ENCODE measurements at places on chromosomes 5 and 9.

DNA sequence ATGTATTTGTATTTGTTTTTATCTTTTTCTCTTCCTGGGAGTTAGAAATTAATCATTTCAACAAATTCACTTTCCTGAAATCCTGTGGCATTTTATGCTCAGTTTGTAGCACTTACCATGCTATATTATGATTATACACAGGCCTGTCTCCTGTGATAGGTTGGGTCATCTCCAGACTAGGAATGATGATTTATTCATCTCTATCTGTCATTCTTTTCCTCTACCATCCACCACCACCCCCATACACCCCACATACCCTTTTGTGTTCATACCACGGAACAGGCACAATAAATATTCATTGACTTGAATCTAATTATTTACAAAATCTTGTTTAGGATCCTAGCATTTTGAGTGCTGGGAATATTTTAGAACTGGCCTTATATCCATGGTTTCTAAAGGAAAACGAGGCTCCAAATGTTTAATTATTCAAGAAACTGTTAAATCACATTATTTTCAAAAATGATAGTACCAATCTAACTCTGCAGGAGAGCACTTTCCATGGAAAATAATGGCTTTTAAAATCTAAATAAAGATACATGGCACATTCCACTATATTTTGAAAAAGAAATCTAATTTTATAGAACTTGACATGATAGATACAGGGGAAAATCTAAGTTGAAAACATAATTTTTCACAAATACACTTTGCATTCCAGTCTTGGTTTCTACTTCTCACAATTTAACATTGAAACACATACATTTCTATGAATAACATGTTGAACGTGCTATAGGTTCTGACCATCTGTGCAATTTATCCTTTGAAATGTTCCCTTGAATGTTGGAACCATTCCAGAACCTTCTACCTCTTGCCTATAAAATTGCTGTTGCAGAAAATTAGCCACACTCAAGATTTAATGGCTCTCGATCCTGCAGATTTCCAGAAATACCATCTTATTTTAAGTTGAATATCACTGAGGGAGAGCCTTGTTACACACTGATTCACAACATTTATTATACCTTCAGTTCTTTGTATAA lies 89.3 kb downstream of the STARD4 start:
- DNase-seq, result no peak

DNA sequence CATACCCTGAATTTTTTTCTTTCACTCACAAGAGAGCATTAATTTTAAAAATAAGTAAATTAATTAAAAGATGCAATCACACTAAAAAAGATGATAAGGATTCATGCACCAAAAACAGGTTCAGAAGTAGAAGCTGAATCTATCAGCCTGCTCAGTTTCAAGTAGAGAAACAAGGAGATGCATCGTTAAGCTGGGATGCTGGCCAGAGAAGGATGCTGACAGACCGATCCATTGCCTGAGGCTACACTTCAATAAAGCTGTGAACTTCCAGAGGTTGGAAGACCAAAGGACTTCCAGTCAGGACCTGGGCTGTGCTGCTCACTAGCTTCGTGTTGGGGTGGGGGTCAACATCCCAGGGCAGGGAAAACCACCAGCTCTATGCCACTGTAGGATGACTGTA lies 457.7 kb downstream of the EFNA5 start:
- no peak for DNase-seq

DNA sequence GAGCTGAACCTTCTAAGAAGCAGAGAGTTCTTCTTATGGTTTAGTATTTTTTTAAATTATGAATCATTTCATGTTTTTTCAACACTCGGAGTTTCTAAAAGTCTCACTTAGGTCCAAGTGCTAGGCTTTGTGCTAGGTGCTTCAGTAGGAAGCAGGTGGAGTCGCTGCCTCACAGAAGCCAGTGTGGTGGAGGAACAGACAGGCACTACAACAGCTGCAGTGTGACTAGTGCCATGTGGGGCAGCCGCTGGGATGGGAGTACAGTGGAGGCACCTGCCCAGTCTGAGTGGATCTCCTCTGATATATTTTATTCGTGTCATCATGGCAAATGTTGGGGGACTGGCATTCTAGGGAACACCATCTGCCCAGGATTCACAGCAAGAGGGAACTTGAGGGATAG lies 15.3 kb downstream of the PCDHGC5 start:
- DNase-seq, result no peak

DNA sequence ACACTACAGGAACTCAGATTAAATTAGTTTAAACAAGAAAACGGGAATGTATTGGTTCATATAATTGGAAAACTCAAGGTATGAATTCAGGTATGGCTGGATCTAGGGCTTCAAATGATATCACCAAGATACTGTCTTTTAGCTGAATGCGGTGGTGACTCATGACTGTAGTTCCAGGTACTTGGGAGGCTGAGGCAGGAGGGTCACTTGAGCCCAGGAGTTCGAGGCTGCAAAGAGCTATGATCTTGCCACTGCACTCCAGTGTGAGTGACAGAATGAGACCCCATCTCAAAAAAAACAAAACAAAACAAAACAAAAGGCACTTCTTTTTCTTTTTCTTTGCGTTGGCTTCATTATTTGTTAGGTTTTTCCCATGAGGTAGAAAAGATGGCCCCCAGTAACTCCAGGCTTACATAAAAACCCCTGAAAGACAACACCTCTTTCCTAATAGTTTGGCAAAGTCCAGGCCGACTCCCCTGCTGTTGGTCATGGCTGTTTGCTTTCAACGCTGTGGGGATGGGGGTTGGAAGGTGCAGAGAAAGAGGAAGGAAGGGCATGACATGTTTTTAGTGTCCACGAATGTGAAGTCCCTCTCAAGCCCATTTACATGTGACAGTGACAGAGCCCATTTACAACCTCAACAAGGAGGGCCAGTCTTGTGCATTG lies 39.8 kb upstream of the CRB2 start:
- peak; percentile 57 for DNase-seq

DNA sequence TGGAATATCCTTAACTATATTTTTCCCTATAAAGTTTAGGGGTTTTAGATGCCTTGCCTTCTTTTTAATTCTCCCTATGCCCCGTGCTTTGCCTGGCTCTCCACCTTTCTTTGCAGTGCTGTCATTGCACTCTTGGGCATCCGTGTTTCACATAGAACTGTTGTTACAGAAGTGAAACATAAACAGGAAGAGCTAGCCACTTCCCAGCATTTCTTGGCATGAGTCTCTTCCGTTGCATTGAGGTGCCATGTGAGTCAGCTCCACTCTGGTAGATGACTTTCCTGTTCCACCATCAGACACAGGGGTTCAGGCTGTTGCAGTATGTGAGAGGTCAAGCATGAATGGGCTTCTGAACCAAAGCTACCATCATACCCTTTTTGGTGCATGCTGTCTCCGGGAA lies 73.4 kb downstream of the ANGPTL2 start:
- DNase-seq, result peak; percentile 88

- DNase-seq, result peak; percentile 72
These were observed at the start of gene TMEFF1 for GRCh38 chr9:100472788-100473275. Gene TMEFF1 (plus strand): TSS chr9:100473149. CDS start chr9:100473545, 396 bp downstream.

GRCh38 chr9:108933231-108933717 lies 650 bp downstream of the ELP1 start:
- DNase-seq, result peak; percentile 29

DNA sequence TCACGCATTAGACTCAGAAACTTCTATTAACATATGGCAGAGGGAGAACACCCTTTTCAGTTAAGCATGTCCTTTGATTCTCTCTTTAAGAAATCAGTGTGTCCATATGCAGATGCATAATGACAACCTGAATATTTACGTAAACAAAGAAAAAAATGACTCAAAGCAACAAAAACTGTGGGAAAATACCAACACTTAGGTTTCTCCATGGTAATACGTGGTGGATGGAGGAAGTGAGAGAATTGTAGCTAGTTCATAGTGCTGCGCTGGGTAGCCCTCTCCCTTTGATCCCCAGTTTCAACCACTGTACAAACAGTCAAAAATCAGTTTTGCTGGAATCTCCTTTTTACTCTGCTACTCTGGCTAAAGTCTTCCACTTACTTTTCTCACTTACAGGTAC lies 2.0 kb upstream of the MAP3K1 start:
- no peak for DNase-seq

GRCh38 chr5:32223972-32224609 lies 50.0 kb upstream of the GOLPH3 start:
- no peak for DNase-seq

- peak; percentile 26 for DNase-seq
These were observed 112.8 kb downstream of the C9orf152 start for GRCh38 chr9:110095161-110095595.

DNA sequence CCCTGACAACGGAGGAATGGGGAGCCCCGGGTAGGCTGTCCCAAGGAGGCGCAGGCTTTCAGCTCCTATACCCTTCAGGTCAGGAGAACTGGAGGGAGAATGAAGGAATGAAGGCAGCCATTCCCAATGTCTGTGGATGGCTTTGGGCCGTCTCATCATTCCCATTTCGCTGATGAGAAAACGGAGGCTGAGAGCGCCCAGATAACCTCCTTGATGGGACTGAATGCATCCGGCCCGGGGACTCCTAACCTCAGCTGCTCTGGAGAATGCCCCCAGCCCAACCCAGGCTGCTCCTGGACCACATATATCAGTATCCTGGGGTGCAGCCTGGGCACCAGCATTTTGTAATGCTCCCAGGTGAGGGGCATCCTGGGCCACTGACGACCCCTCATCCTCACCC lies 52.6 kb upstream of the RNU6ATAC start:
- DNase-seq, result no peak

DNA sequence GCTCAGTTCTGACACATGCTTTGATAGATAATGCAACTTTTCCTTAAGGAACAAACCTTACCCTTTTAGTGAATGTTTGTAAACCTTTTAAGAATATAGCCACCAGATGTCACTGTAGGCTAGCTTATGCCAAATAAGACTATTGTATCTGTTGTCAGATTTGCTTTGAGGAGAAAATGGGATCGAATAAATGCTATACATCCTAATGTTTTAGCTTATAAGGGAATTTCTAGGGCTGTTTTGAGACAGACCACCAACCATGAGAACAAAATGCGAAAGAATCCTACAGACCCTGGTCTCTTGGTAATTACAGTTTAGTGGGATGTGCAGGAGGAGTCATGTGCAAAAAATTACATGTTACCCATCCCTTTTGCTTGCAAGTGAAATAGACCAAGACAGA lies 127.6 kb upstream of the NMUR2 start:
- DNase-seq, result peak; percentile 88

GRCh38 chr5:123874600-123875201 lies 362.7 kb downstream of the CSNK1G3 start:
- DNase-seq, result peak; percentile 99

- DNase-seq, result no peak
These were observed 18.9 kb downstream of the CAMK2A start for GRCh38 chr5:150270541-150271295.

DNA sequence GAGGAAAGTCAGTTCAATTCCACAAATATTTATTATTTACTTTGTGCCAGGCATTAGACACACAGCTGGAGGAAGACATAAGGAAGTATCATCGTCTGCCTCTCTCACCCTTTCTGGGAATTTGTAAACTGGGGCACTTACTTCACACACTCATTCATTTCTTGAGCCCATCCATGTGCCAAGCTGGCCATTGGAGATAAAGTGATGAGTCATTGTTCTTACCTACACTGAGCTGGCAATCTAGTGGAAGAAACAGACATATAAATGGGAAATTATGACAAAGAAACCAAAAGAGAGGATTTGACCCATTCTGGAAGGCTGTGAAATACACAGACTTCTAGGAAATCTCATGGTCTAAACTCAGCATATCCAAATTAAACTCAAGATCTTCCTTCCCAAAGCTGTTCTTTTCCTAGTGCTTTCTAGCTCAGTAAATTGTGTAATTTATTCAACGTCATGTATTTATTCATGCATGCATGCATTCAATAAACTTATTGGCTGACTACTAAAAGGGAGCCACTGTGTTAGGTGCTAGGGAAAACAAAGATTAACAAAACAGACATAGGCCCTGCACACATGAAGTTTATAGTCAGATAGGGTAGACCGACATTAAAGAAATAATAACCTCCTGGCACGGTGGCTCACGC lies 65.3 kb downstream of the SH3RF2 start:
- DNase-seq, result no peak

DNA sequence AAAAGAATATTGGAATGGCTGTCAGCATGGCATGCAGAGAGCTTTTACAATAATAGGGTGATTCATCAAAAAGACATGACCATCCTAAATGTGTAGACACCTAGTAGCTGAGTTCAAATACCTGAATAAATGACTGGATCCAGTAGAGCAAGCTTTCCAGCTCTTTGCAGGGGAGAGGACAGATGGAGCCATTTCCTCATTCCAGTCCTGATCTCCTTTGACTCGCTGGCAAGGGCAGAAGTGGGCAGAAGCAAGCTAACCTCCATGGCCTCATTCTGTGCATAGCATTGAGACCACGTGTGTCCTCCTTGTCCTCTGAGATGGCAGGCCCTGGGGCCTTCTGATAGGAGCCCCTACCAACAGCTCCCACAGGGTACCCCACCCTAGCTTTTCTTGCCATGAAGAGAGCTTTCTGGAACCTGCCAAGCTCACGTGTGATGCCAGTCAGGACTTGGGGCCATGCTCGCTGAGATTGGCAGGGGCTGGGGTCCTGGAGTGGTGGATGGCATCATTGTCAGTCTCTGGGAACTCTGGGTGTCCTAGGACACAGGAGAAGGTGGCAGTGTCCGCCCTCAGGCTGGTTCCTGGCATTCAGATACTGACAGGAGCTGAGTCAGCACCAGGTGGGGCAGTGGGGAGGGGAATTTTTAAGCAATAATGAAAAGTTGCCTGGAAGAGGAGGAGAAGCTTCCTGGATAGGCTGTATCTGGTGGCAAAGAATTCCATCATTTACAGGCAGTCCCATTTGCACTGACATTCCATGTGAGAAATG lies 33.6 kb downstream of the WWC1 start:
- DNase-seq, result no peak

DNA sequence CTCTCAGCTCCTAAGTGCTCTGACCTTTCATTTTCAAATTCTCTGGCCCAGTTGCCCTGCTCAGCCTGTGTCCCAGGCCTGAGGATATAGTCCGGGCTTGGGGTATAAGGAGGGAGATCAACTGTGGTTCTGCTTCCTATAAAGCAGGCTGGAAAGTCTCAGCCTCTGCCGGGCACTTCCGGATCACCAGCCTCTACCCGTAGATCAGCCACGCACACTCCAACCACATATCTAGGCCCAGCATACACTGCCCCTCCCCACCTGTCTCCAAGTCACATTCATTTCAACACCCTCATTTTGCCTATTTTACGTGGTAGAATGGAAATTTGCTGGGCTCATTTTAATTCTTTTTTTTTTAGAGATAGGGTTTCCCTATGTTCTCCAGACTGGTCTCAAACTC lies 3.1 kb downstream of the ZER1 start:
- no peak for DNase-seq

- no peak for DNase-seq
These were observed 157.7 kb downstream of the FBN2 start for GRCh38 chr5:128380337-128380736.

DNA sequence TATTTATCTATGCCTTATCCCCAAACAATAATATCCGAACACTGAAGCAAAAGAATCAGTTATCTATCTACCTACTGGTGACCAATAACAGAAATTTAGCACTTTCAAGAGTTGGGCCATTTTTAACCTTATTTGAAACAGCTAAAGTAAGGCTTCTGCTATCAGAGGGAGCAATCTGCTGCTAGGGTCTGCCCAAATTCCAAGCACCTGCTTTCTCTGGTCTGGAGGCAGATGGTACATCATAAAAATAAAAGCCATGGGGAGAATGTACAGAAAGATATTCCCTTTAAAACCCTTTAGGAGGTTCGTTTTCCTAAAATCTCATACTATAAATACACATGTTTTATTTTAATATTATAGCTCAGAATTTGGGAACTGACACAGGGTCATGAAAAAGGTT lies 37.7 kb upstream of the ARSB start:
- no peak for DNase-seq

- DNase-seq, result no peak
These were observed 52.7 kb upstream of the NR5A1 start for GRCh38 chr9:124559871-124560270.

GRCh38 chr5:9877488-9877887 lies 247.3 kb upstream of the TAS2R1 start:
- DNase-seq, result no peak

All from pons (tissue), 1 donor.